Breast epithelium (tissue), 4 donors: ENCODE measurements at places on chromosomes 5 and 9. TPM values are rescaled to one million over a fixed set of nuclear protein-coding genes. Genes with fewer than 3 reads are reported as not detected.

Gene MYMK
- total RNA-seq = not detected

Gene HACD4
- total RNA-seq = 5.1 TPM

Gene SPATA31C1
- not detected for total RNA-seq

Gene CCDC69
- total RNA-seq = 97.0 TPM

Gene TSLP
- total RNA-seq = 0.44 TPM

Gene LECT2
- not detected for total RNA-seq

Gene C9orf153
- 0.66 TPM for total RNA-seq

Gene ALG2
- total RNA-seq = 30.2 TPM

Gene RELL2
- 4.3 TPM for total RNA-seq

Gene CTNND2
- total RNA-seq = 3.3 TPM

Gene SPINK7
- not detected for total RNA-seq
